Right cardiac atrium (tissue), 5 donors: ENCODE measurements at places on chromosomes 16 and 17. TPM values are rescaled to one million over a fixed set of nuclear protein-coding genes. Genes with fewer than 3 reads are reported as not detected.

SHISA6 gene
- 0.07 TPM for polyA plus RNA-seq

CCL7 gene
- polyA plus RNA-seq, result not detected

FOXL1 gene
- polyA plus RNA-seq, result 0.75 TPM

OR1A1 gene
- not detected for polyA plus RNA-seq

SIRT7 gene
- polyA plus RNA-seq, result 7.3 TPM

BCL6B gene
- polyA plus RNA-seq, result 6.9 TPM

LRRC36 gene
- polyA plus RNA-seq, result 0.36 TPM

CBX8 gene
- 3.8 TPM for polyA plus RNA-seq

ZNF319 gene
- polyA plus RNA-seq, result 6.3 TPM

ITGA2B gene
- 3.4 TPM for polyA plus RNA-seq

MYL4 gene
- polyA plus RNA-seq, result 10,368 TPM

KRT14 gene
- polyA plus RNA-seq, result 0.11 TPM

SYT17 gene
- polyA plus RNA-seq, result 0.68 TPM

KRT28 gene
- polyA plus RNA-seq, result not detected

SLC4A1 gene
- 0.16 TPM for polyA plus RNA-seq

NRN1L gene
- polyA plus RNA-seq, result 0.41 TPM

FOXN1 gene
- polyA plus RNA-seq, result not detected

SEPTIN12 gene
- not detected for polyA plus RNA-seq

TERB1 gene
- not detected for polyA plus RNA-seq

CD300E gene
- 0.45 TPM for polyA plus RNA-seq

RPH3AL gene
- polyA plus RNA-seq, result 6.7 TPM

DCXR gene
- 196 TPM for polyA plus RNA-seq

FSCN2 gene
- 0.48 TPM for polyA plus RNA-seq

CTRL gene
- 0.66 TPM for polyA plus RNA-seq

MYL11 gene
- 0.86 TPM for polyA plus RNA-seq

CDK5R1 gene
- polyA plus RNA-seq, result 0.95 TPM

PKMYT1 gene
- 2.1 TPM for polyA plus RNA-seq

CD300LB gene
- polyA plus RNA-seq, result 0.09 TPM

MYCBPAP gene
- 0.88 TPM for polyA plus RNA-seq

FASN gene
- 86.3 TPM for polyA plus RNA-seq

P4HB gene
- 278 TPM for polyA plus RNA-seq

HS3ST4 gene
- not detected for polyA plus RNA-seq

MRPL12 gene
- polyA plus RNA-seq, result 310 TPM

CDRT15 gene
- not detected for polyA plus RNA-seq
